Posterior cingulate gyrus (tissue), 11 donors: ENCODE measurements at places on chromosomes 2 and 18.

- no peak for DNase-seq
Measured at GRCh38 chr2:79666430-79666829, 153.6 kb downstream of the CTNNA2 start.

GRCh38 chr2:27705851-27706622 lies 42.3 kb downstream of the SLC4A1AP start:
- DNase-seq = no peak

GRCh38 chr2:32504877-32505478 lies 122.9 kb upstream of the TTC27 start:
- no peak for DNase-seq

DNA sequence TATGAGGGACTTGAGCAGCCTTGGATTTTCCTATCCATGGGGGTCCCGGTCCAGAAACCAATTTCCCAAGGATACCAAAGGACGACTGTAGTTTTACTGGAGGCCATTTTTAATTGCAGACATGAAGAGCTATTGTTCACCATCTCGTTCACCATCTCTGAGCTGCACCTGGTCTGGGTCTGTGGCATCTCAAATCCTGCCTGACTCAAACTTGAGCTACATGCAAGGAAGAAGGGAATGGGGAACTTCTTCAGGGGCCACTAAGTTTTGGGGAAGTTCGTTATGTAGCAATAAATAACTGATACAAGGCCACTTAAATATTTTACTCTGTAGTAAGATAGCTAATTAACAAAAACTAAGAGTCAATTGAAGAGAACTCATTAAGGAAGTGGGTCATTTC lies 2.1 kb upstream of the SMCHD1 start:
- DNase-seq = no peak

GRCh38 chr18:44979748-44980147 lies 299.1 kb downstream of the SETBP1 start:
- no peak for DNase-seq

DNA sequence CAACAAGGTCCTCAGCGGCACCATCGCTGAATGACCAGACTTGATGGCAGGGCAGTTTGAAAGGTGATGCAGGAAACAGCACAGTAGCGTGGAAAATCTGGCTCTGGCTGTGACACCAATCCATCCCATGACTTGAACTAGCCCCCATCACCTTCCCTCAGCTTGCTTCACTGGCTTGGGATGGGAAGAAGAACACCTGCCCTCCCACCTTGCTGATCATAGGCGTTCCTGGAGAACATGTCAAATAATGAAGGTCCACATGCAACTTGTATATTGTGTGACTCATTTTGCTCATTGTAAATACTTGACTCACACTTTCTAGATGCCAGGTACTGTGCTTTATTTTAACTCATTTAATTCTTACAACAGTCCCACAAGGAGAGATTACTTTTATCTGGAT lies 292.4 kb upstream of the SPRED2 start:
- DNase-seq = no peak

GRCh38 chr2:11941201-11942177 lies 195.1 kb downstream of the LPIN1 start:
- DNase-seq = no peak

DNA sequence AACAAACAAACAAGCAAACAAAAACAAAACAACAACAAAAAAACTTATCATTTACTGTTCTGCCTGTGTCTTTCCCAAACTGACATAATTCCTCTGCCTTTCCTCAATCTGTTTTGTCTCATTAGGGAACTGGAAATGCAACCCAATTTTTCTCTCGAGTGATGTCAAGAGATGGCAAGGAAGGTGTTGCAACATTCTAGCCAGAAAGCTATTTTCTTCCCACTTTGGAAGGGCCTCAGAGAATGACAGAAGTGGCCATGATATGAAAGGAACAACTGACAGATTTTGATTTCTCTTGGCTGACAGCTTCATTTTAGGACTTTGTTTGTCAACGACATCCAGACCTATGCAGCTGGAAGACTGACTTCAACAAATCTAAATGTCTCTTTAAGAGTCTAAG lies 24.7 kb downstream of the RND3 start:
- no peak for DNase-seq

DNA sequence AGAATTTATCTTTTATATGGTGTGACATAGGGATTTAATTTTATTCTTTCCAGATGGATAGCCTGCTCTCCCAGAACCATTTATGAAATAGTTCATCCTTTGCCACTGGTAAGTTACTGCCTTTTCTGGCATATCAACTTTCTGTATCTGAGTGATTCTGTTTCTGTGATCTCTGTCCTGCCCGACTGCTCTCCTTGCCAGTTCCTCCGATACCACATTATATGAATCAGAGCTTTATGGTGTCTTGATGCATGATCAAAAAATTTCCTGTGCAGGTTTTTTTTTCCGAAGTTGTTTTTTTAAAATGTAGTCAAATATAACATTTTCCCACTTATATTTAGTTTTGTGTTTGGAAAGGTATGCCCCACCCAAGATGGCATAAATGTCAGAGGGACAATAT lies 242.5 kb downstream of the CYP26B1 start:
- DNase-seq = no peak
